ENCODE measurements at places on chromosomes 4 and X.

- DNase-seq = no peak
Observed at GRCh38 chr4:7003879-7004240, 39.3 kb upstream of the TADA2B start.

- DNase-seq = peak; percentile 67
Observed at GRCh38 chr4:8101213-8102075, 57.2 kb downstream of the ABLIM2 start.

- DNase-seq = no peak
Observed at GRCh38 chrX:72573158-72573511, 492 bp upstream of the HDAC8 start.

DNA sequence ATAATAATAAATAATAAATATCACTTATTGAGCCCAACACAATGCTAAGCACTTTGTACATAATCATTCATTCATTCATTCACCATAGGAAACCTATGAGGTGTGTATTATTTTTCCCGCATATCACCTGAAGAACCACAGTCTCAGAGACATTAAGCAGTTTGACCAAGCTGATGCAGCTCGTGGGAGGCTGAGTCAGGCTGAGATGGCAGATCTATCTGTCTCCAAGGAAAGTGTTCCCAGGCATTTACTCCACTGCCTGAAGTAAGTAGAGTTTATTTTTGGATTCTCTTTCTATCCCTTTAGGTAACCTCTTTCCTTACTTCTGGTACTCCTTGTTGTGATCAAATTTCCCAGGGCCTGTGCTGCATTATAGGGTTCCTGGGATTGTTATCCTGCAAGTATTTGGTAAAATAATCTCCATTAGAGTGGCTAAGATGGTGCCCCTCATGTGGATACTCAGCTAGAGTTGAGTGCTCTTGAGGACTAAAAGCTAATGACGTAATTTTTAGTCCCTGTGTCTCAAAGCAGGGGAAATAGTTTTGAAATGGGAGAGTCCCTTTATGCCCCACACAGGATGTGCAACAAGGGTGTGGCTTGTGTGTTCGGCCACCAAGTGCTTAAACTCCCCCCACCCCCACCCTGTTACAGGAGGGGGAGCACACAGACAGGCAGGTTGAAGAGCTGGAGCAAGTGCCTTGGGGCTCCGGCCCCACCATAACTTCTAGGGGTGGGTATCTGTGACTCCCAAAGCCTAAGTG lies 467.0 kb downstream of the STIM2 start:
- no peak for DNase-seq

- no peak for DNase-seq
Observed at GRCh38 chrX:30659421-30659820, 6.2 kb downstream of the GK start.

DNA sequence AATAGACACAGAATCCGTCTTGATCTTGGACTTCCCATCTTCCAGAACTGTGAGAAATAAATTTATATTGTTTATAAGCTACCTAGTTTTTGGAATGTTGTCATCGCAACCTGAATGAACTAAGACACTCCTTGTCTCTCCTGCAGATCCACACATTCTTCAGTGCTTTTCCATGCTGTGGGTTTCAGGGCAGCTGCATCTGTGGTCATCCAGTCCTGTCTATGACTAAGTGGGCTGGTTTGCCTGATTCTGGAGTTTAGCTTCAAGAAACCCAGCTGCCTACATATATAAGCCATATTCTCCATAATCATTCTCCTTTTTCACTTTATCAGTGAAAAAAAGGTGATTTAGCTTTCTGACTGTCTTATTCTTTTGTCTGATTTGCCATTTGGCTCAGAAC lies 170.3 kb upstream of the KIT start:
- no peak for DNase-seq

GRCh38 chr4:6177587-6178197 lies 22.7 kb downstream of the JAKMIP1 start:
- DNase-seq = no peak

DNA sequence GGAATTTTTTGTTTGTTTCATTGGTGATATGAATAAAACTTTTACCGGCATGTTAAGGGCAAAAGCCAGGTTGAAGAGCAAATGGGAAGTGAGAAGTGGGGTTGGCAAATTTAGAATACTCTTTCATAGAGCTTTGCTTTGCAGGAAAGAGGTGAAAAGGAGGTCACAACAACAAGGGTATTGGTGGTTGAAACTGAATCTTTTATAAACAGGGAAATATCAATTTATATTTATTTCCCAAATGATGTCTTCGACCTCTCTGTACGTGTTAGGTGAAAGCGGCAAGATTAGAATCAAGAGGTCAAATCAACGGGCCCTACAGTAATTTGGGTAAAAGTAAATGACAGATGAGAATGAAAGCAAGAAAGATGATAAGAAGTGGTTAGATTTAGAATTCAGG lies 3.4 kb downstream of the SMR3A start:
- DNase-seq = no peak

DNA sequence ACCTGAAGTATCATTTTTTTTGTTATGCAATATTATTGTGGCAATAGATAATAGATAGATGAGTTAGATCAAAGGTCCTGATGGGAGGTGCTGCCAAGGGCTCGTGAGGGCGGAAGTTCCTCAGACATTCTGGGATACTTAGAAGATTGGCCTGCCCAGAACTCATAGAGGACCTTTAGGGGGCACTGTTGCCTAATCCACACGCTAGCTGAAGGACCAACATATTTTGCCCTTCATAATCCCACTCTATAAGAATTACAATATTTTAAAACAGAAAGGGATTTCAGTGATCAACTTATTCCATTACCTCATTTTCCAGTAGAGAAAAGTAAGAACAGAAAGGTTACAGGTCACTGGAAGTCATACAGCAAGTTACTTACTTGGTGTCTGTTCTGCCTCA lies 22.9 kb upstream of the COX7B2 start:
- no peak for DNase-seq

GRCh38 chrX:34404386-34405070 lies 252.6 kb downstream of the TMEM47 start:
- no peak for DNase-seq

DNA sequence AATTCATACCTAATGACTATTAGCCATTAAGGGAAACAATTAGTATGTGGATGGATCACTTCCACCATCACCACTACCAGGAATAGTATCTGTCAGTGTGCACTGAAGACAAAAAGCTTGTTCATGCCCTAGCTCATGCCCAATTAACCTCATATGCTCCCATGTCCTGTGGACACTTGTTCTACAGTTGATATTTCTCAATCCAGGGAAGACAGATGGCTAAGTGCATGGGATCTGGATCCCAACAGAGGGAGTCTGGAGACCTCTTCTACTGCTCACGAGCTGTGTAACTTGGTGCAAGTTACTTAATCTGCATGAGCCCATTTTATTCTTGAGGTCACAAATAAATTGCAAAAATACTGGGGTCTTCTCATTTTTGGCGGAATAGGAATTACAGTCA lies 23.7 kb downstream of the AMOT start:
- DNase-seq = no peak

- DNase-seq = no peak
Observed at GRCh38 chr4:158996669-158997074, 106.2 kb upstream of the RAPGEF2 start.

- no peak for DNase-seq
Observed at GRCh38 chr4:68865188-68865638, 49.4 kb downstream of the UGT2B10 start.

GRCh38 chrX:8731559-8732395 lies at the start of gene ANOS1:
ANOS1 (minus strand) TSS chrX:8732137; CDS start chrX:8732036, 101 bp downstream.
- peak; percentile 75 for DNase-seq
